Activated CD4-positive, alpha-beta memory T cell treated with anti-CD3 and anti-CD28 coated beads for 36 hours (primary cell): ENCODE measurements at places on chromosomes 7 and 10.
A peak's percentile ranks its signal among the peaks of the same experiment; 100 is the strongest.

- DNase-seq = no peak
Measured at GRCh38 chr7:29005829-29006228, 47.7 kb upstream of the TRIL start.

DNA sequence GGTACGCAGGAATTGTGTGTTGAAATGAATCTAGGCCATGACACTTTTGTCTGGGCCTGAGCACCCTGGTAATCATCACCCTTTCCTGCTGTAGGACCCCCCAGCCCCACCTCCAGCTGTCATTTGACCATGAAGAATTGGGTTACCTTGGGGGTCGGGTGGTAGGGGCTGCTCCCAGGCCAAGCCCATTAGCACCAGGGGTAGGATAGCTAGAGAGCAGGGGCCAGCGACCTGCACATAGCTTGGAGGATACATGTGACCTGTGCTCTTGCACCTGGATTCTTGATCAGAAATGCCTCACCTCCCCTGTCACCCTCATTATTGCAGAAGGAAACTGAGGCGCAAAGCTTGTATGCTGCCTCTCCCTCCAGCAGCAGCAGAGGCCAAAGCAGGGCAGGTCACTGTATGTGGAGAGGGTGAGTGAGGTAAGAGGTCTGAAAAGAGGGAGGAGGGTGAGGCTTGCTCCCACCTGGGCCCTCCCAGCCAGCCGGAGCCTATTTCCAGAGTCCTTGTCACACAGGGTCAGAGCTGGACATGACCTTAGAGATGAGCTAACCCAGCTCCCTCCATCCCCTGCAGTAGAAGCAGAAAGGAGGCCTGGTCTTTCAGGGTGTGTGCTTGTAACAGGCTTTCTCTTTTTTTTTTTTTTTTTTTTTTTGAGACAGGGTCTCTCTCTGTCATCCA, 35.3 kb upstream of the ANKRD2 start:
- no peak for DNase-seq

- no peak for DNase-seq
Measured at GRCh38 chr7:94486216-94486615, 23.4 kb upstream of the CASD1 start.

DNA sequence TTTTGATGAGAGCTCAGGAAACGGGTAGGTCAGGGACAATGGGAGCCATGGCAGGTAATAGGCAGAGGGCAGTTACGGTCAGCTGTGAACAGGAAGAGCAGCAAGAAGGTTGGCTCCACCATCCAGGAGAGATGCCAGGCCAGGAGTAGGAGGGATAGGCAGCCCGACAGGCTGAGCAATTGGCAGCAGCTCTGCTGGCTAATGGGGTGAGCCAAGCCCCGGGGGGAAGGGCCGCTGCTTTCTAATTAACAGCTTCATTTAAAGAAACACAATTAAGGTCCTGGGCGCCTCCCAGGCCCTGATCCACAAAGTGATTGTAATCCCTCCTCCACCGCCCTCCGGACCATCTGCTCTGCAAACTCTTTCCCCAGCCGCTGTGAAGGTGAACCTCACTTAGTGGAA, 23.7 kb downstream of the SH2B2 start:
- DNase-seq = no peak

GRCh38 chr10:76882245-76882644, 755.4 kb downstream of the KCNMA1 start:
- DNase-seq = no peak

- DNase-seq = no peak
Measured at GRCh38 chr7:22332461-22332870, 24.5 kb downstream of the RAPGEF5 start.

DNA sequence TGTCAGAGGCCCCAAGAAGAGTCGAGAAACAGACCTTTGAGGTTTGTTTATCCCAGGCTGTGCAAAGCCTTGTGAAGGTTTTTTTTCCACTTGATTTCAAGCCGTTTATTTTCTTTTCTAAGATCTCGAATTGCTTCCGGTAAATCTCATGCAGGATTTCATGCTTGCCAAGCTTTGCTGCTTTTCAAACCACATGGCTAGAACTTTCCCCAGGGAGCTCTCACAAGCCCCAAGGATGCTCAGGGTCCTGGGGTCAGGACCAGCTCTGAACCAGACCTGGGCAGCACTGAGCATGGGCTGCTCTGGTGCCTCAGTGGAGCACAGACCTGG, 48.0 kb upstream of the AQP1 start:
- no peak for DNase-seq

DNA sequence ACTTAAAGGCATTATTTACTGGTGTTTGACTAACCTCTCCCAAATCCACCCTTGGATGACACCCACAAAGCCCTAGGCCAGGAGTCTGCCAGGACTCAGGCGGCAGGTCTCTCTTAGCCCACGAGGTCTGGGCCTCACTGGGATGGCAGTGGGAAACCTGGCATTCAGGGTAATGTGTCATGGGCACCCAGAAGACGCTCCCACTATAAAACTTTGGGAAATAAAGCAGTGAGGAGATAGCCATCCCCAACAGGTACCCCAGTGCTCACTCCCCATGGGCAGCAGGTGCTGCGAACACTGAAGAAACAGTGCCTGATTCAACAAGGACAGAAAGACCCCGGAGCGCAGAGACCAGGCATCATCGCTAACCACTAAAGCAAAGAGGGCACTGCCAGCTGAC, 14.4 kb upstream of the PTPRN2 start:
- no peak for DNase-seq

DNA sequence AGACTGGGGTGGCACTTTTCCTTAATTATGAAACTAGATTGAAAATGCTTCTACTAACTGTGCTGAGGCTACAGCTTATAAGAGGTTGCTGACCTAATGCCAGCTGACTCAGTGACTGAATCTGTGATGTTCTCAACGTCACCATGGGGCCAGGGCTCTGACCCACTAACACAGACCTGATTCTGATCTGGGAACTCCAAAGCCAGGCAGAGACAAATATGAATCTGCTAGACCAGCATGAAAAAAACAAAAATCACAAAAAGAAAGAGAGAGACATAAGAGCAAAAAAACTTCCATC, 16.1 kb downstream of the USP6NL start:
- no peak for DNase-seq

- DNase-seq = peak; percentile 27
Measured at GRCh38 chr7:120981888-120982615, 6.5 kb upstream of the CPED1 start.

- no peak for DNase-seq
Measured at GRCh38 chr10:34717429-34717828, 97.7 kb downstream of the PARD3 start.

DNA sequence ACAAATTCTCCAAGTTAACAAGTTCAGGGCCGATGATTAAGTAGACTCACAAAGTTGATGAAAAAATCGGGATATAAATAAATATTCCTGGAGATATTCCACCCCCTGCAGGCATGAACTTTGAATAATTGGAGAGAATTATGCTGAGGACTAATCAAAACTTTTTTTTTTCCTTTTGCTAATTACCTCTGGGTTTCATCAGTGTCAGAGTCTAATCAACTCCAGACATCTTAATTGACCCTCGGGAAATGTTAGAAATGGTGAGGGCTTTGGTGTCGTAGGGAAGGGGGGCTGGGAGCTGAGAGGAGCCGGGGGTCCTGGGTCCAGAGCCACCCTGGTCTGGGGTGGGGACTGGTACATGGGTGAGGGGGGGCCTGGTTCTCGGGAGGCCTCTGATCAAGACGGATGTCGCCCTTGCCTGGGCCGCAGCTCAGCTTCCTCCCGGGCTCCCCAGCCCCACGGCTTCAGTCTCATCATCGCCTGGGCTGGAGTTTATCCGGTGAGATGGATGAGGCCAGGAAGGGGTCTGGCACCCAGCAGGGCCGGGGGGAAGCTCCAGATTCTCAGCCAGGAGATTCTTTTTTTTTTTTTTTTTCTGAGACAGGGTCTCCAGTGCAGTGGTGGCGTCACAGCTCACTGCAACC, 30.4 kb upstream of the ELFN1 start:
- DNase-seq = no peak
